ENCODE measurements at places on chromosomes 5 and 9. TPM values are rescaled to one million over a fixed set of nuclear protein-coding genes. Genes with fewer than 3 reads are reported as not detected.

SNCAIP gene
- 28.4 TPM for polyA plus RNA-seq

GRCh38 chr9:93098236-93098946 is 2.4 kb downstream of the CARD19 start:
- DNase-seq, result peak; percentile 79

DNA sequence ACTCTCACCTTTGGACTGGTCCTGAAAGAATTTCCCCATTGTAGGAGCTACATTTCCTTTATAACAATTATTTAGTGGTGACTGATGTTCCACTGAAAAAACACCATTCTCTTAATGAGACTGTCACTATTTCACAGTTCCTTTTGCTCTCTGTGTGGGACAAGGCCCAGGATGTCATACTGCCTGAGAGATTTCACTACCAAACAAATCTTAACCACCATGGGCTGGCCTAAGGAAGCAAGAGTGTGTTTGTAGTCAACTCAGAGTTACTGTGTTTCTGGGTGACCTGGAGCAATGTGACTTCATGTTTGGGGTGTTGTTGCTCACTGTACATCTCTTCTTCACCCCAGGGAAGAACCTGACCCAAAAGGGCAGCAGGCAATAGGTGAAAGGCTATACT is 50.1 kb upstream of the ZNF608 start:
- no peak for DNase-seq

DNA sequence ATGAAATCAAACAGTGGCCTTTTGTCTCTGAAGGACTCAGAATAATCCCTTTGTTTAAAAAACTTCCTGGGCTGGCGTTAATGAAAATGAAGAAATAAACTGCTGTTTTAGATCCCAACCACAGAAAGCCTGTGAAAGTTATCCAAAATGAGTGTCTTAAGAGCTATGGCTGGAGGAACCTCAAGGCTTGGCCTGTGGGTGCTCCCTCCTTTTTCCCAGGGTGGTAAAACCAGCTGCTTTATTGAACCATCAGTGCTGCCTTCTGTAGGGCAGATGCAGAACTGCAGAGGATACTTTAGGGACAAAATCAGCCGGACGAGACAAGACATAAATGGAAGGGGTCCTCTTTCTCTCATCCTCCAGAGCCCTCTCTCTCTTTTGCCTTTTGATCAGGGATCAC is 100.9 kb downstream of the SMARCA2 start:
- DNase-seq, result peak; percentile 61

GNA14 gene
- polyA plus RNA-seq, result 4.4 TPM

GRCh38 chr5:145471831-145472612 is 363.1 kb downstream of the PRELID2 start:
- DNase-seq, result no peak

SPINK7 gene
- not detected for polyA plus RNA-seq

DNA sequence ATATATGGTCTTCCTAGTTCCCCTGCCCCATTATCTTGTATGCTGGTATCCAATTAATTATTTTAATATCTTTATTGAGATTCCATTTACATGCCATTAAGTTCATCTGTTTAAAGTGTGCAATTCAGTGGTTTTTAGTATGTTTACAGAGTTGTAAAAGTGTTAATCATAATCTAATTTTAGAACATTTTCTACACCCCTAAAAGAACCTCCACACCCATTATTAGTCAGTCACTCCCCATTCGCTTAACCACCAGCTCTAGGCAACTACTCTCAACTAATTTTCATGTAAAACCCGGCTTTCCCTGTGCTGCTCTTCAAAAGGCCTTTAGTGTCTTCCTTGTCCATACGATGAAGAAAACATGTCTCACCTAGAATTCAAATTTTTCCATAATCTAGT is 20.8 kb upstream of the CAVIN4 start:
- DNase-seq, result no peak

SV2C gene
- polyA plus RNA-seq, result 0.24 TPM

BTNL3 gene
- not detected for polyA plus RNA-seq

SEMA5A gene
- 12.8 TPM for polyA plus RNA-seq

DNA sequence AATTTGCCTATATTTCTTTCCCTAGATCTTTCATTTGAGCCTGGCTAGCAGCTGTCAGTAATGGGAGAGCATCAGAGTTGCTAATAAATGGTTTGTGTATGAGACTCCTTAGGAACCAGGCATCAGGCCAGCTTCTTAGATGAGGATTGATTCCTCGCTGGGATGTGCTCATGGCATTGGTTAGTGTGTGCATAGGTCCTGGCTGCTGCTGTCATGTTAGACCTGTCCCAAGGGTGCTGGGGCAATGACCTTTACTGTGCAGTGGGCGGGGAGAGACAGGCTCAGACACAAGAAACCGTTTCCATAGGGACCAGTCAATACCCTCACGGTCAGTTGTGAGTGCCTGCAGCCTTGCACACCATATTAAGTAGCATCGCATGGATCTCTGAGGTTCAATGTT is 112.3 kb upstream of the NR3C1 start:
- DNase-seq, result no peak

- DNase-seq, result no peak
Observed at GRCh38 chr5:84779186-84779585, 394.5 kb upstream of the EDIL3 start.

DNA sequence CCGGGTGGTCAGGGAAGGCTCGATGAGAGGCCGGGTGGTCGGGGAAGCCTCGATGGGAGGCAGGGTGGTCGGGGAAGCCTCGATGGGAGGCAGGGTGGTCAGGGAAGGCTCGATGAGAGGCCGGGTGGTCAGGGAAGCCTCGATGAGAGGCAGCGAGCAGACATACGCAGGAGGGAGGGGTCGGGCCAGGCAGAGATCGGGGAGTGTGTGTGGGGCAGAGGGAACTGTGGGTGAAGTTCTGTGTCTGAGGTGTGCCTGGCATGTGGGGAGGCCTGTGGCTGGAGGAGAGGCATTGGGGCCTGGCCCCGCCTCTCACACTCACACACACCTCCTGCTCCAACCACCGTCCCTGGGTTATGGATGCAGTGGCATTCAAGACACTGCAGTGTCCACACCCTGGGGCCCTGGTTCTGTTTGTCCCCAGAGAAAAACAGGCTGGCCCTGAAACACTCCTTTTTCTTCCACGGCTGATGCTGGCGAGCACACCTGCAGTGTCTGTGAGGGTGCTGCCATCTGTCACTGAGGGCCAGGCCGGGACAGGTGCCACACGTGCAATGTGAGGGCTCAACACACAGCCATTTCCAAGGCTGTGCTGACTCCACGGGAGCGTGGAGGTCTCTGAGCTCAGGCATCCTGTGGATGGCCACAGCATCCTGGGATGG is 6.5 kb upstream of the PLEKHG4B start:
- no peak for DNase-seq

BRINP1 gene
- polyA plus RNA-seq, result 1.8 TPM

DNA sequence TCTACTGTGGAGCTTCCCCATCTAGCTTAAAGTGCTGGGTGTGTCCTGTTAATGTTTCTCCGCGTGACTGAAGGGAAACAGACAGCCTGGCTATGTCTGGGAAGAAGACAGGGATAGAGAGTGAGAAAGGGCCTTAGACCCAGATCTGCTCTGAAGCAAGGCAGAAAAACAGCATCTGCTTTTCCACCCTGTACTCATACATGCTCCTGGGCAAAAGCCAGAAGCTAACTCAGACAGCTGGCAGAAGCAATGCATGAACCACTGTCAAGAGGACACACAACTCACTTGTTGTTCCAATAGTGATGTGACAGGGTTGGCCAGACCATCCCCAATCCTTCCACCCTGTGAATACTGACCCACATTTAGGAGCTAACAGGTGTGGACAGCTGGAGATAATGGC is 63.3 kb downstream of the DPYSL3 start:
- peak; percentile 68 for DNase-seq

MARCOL gene
- not detected for polyA plus RNA-seq

DNA sequence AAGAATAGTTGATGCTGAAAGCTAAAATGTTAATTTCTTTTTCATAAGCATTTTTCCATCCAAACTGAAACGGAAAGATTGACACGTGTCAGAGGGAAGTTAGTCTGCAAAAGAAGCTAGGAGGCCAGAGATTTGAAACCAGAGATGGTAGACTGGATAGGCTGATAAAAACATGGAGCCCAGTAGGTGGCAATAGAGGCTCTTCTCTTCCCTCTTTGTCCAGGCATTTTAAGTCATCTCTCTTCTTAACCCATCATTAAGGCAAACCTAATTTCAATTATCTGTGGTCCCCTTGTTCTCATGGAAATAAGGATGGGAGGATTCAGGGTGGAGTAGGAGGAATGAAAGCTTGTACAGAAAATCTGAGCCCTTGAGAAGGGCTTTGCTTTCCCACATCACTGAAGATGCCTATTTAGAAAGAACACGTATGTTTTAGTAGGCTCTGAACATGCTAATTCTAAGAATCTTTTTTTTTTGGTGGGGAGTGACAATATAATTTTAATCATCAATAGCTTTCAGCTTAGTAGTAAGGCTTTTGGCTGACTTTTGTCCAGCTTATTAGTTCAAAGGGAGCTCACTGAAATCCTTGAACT is 66.6 kb downstream of the ZNF474 start:
- DNase-seq, result peak; percentile 57

- DNase-seq, result no peak
Observed at GRCh38 chr9:131673531-131673930, 66.3 kb downstream of the RAPGEF1 start.

LAMC3 gene
- 35.9 TPM for polyA plus RNA-seq

PCDHB5 gene
- 5.5 TPM for polyA plus RNA-seq

GRCh38 chr9:90925581-90926257 is 124.1 kb downstream of the SYK start:
- no peak for DNase-seq

DNA sequence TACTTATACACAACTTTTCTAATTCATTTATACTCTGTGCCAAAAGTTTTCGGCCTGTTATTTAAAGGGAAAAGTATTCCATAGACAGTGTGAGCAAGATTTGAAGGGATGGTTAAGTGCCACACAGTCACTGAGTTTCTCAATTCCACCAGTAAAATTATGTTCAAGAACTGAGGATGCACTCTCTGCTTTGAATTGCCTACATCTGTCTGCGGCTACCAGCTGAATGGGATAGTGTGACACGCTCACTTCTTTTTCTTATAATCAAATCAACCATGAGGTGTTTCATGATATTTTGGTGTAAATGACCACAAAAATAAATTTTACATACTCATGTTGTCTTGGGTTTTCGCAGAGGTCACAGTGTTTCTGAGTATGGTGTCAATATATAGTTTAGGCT is 218.4 kb upstream of the TMEM161B start:
- DNase-seq, result no peak

SOX30 gene
- 197 TPM for polyA plus RNA-seq

DNA sequence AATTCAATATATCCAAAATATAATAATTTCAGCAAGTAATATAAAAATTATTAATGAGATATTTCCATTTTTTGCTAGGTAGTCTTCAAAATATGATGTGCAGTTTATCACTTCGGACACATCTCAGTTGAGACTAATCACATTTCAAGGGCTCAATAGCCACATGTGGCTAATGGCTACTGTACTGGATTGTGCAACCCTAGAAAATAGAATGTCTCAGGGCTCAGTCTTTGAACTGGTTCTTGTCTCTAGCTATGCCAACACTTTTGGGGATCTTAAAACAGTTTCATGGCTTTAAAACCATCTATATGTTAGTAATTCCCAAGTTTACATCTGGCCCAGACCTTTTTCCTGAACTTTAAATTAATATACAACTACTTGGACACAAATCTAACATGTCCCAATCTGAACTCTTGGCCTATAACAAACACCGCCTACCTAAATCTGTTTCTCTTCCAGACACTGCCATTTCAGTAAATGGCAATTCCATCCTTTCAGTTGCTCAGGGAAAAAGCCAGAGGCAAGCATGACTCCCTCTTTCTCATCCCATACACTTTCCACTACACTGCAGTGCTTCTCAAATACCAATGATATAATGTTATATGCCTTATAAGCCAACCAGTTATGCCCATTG is 18.8 kb downstream of the PTAR1 start:
- DNase-seq, result no peak

KIF24 gene
- 34.7 TPM for polyA plus RNA-seq

GLIPR2 gene
- 19.6 TPM for polyA plus RNA-seq

- DNase-seq, result no peak
Observed at GRCh38 chr9:121750259-121750714, 98.9 kb downstream of the DAB2IP start.

GRCh38 chr9:123344192-123344949 is 11.6 kb upstream of the CRB2 start:
- no peak for DNase-seq

PCDHB11 gene
- 0.63 TPM for polyA plus RNA-seq

Measured in testis (tissue), 5 donors.